ENCODE measurements at places on chromosomes 5 and 9.

DNA sequence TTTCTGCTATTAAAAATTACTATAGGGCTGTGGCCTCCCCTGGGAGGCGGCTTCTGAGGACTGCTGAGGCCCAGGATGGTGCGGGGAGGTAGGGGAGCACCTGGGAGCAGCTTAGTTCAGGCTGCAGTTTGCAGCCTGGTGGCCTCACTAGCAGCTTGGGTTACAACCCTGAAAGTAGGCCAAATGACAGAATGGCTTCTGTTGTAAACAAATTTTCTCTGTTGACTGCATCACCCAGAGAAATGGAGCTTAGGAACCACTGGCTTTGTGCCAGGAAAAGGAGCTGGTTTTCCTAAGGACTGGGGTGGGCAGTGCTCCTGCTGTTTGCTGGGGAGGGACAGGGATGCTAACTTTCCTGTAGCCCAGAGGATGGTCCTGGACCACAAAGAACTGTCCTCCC is 130.3 kb downstream of the ENTREP1 start:
- DNase-seq, result no peak

DNA sequence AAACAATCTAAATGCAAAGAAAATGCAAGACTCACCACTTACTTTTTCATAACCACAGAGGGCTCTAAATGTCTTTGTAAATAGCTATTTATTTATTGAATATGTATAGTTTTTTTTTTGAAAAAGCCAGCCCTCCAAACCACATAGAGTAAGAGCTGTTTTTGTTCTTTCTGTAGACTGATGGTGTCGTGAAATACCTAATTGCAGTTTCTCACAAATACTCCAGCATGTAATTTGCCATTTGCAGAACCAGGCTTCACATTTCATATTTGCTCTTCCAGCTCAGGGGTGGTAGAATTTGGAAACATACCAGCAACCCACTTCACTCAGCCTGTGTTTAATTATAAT is 159.8 kb downstream of the TMC1 start:
- no peak for DNase-seq

DNA sequence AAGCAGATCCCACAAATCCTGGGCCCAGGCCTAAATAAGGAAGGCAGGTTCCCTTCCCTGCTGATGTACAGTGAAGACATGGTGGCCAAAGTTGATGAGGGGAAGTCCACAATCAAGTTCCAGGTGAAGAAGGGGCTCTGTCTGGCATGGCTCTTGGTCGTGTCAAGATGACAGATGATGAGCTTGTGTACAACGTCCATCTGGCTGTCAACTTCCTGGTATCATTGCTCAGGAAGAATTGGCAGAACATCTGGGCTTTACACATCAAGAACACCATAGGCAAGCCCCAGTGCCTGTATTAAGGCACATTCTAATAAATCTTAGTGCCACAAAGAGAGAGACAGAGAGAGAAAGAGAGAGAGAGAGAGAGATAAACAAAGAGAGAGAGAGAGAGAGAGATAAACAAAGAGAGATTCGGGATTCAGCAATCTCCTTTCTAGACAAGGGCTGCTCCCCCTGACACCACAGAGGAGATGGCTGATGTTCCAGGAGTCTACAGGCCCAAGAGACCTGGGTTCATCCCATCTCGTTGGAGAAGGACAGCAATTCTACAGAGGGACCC is 45.5 kb upstream of the HSPA9 start:
- DNase-seq, result no peak

GRCh38 chr5:153498516-153498915 is 8.0 kb downstream of the GRIA1 start:
- DNase-seq, result peak; percentile 14

- peak; percentile 53 for DNase-seq
Measured at GRCh38 chr5:72651779-72652178, 144.6 kb upstream of the ZNF366 start.

GRCh38 chr5:136216230-136216629 is 23.3 kb upstream of the SMIM32 start:
- no peak for DNase-seq

- DNase-seq, result no peak
Measured at GRCh38 chr5:154324033-154324432, 121.8 kb upstream of the SAP30L start.

GRCh38 chr5:154202379-154203260 is 12.1 kb downstream of the GALNT10 start:
- no peak for DNase-seq

GRCh38 chr9:14881006-14881405 is 29.2 kb downstream of the FREM1 start:
- DNase-seq, result no peak

DNA sequence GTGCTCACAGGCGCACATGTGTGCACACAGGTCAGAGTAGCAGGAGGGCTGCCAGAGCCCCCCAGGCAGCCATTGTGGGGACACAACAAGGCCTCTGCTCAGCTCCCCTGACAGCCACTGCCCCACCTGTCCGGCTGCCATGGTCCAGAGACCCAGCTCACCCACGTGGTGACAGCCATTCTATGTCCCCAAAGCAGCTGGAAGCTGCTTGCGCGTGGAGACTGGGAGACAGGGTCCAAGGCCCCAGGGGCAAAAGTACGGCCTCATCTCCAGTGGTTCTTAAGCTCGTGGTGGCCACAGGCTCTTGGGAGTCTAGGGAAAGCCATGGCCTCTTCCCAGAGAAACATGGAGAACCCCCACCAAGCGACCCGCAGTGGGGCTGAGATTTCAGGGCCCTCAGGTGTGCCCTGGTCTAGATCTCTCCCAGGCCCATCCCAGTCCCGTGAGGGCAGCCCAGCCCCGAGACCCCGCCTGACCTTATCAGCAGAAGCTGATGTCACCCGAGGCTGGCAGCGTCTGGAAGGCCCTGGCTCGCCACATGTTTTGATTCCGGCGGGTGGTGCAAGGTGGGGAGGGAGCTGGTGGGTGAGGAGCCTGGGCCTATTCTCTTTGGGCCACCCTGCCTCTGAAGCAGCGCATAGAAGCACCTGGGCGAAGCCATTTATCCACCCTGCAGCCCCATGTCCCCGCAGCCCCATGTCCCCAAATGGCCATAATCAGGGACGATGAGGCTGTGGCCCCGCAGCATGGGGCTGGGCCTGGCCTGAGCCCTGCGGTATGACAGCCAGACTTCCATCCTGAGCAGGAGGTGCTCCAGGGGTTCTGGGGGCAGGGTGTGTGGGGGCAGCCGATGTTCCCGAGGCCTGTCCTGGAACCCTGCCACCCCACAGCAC is 31.7 kb downstream of the GLT6D1 start:
- no peak for DNase-seq

GRCh38 chr9:84296146-84296843 is 44.3 kb downstream of the SLC28A3 start:
- peak; percentile 77 for DNase-seq

DNA sequence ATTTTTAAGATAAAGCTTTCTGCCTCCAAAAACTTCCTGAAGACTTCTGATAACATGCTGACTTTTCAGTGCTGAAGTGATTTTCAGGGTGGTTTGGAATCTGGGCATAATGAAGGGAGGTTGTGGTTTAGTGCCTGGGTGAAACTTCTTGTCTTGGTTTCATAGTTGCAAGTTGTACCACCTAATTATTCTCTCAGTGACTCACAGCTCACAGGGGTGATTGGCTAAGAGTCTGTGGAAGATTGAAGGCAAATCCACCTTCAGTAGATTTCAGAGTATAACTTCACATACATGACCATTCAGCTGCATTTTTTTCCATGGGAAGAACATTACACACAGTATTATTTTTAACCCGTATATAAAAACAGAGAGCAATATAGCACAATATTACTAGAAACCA is 199.9 kb downstream of the PTTG1 start:
- DNase-seq, result no peak

DNA sequence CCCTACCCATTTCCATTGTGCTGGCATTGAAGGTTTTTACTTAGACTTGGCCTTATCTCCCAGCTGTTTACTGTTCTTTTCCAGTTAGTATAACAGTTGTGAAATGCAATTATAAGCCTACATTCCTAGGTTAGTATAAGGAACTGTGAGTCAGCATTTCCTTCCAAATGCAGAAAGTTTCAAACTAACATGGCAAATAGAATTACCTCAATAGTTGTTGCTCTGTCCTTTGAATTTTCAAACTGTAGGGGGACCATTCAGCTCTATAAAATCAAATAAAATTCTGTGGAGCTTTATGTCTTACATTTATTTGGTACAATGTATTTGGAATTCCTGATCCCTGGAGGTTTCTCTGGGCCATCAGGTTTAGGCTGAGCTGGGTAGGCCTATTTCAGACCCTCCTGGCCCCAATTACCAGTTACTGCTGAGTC is 47.2 kb downstream of the ARHGEF28 start:
- peak; percentile 82 for DNase-seq

DNA sequence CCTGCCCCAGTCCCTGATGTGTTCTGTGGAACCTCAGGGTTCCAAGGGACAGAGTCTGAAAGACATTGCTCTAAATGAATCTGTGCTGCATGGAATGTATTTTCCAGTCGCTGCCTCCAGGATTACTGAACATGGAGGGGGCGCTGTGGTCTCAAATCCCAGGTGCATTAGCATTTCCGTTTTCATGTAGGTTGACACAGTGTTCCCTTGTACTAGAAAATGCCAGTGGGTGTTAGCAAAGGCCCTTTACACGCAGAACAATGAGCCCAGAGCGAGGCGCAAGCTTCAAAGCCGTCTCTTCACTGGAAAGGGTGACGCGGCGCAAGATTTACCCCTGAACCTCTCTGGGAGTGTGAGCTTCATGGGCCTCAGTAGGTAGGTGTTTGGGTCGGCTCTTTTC is 308.3 kb downstream of the SLIT3 start:
- DNase-seq, result no peak

DNA sequence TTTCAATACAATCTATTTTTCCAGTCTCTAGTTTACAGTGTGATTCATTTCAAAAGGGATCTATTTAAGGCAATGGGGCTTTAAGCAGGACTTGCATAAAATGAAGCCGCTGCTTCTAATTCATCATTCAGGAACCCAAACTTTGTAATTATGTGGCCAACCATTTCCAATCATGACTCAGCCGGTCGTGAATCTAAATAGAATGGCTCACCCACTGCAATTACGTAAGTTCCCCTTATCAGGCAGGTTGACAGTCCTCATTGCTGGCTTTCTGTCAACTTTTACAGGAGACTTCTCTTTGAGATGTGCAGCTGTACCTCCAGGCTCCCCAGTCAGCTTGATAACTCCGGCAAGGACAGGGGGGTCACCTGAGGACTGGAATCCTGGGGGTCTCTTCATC is 152.8 kb upstream of the DAP start:
- peak; percentile 97 for DNase-seq

DNA sequence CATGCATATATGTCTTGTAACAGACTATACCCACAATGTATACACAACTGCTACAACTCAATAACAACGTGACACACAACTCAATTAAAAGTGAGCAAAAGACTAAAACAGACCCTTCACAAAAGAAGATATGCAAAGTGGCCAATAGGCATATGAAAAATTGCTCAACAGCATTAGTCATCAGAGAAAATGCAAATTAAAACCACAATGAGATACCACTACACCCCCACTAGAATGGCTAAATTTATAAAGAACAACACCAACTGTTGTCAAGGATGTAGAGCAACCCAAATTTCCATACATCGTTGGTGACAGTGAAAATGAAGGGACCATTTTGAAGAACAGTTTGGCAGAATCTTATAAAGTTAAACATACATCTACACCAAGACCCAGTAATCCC is 38.9 kb downstream of the GABRB2 start:
- no peak for DNase-seq

- DNase-seq, result peak; percentile 79
Measured at GRCh38 chr5:73363911-73364730, 84.5 kb downstream of the FOXD1 start.

DNA sequence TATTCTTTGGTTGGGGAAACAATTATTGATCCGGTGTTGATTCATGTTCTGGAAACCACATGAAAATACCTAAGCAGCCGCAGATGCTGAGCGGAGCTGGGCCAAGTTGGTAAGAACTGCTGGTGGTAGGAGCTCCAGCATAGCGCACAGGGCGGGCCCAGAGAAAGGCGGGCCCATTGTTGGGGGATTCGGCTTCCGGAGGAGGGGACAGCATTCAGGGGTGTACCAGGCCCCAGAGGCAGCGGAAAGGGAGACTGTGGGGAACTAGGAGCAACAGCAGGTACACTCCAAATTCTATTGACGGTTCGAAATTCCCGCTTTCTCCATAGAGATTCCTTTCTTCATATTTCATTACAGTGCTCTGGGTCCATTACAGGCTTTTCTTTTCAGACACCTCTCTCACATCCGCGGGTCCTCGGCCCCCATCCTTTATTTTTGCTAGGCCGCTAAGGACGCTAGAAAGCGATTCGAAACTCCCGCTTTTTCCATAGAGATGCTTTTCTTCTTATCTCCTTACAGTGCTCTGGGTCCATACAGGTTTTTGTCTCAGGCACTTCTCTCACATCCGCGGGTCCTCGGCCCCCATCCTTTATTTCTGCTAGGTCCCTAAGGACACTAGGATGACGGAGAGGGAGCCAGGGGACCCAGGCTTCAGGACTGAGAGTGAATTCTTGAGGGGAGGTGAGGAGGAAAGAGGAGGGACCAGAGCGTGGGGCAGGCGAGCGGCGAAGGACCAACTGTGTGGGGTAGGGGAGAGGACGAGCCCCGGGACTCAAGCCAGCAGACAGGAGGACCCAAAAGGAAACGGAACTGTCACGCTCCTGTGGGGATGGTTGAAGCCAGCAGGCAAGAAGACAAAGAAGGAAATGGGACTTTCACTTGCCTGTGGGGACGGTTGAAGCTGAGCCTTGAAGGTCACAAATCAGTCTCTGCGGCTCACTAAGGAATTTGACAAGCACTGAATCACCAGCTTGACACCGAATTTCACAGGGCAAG is at the start of gene CCDC152:
CCDC152 (plus strand) TSS at position 213 of the 996 bp plus-strand sequence. CDS start 2,304 bp downstream, outside the sequence.
- peak; percentile 46 for DNase-seq

DNA sequence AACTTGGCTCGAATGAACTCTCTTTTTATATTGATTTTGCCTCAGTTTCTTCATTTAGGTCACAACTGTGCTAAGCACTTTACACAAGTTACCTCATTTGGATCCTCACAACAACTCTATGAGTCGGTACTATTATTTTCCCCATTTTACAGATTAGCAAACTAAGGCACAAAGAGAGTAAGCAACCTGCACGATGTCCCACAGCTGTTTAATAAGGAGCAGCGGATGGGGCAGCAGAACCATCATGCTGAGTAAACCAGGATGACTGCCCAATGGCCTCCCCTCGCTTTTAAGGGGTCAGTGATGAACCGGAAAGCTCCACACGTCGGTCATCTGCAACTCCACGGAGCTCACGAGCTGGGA is 607 bp downstream of the PRELID2 start:
- DNase-seq, result no peak

DNA sequence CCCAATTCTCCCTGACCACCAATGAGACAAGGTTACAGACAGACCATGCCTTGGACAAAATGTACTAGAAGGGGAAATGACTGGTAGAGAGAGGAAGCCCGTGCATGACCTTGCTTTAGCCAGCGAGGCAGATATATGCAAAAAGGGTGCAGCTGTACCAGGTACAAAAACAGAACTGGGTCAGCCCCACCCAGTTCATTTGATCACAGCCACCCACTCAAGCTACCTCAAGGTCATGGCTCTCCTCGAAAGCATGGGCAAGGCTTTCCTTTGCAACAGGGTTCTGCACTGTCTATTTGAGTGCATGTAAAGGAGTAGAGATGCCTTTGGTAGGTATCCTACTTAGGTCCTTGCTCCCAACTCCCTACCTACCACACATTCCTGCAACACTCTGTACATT is 33.3 kb downstream of the TLE1 start:
- DNase-seq, result no peak

- DNase-seq, result no peak
Measured at GRCh38 chr9:20511686-20512085, 110.6 kb downstream of the MLLT3 start.

- no peak for DNase-seq
Measured at GRCh38 chr5:173263566-173263965, 28.6 kb upstream of the NKX2-5 start.
